ENCODE measurements at places on chromosomes 12 and 14.

DNA sequence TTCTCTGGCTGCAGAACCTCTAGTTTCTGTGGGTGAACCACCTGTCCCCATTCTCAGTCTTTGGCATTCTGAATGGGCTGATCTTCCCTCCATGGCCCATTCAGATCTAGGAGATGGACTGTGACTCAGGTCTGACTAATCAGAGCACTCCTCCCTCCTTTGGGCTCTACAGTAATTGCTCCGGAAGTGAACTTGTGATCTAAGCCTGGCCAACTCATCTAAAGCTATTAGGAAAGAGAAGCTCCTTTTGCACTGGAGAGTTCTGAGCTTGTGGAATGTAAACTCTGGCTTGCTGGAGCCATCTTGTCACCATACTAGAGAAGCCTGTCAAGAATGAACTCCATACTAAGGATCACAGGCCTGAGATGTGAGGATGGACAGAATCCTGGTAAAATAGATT is 168.2 kb downstream of the SUDS3 start:
- DNase-seq, result no peak

DNA sequence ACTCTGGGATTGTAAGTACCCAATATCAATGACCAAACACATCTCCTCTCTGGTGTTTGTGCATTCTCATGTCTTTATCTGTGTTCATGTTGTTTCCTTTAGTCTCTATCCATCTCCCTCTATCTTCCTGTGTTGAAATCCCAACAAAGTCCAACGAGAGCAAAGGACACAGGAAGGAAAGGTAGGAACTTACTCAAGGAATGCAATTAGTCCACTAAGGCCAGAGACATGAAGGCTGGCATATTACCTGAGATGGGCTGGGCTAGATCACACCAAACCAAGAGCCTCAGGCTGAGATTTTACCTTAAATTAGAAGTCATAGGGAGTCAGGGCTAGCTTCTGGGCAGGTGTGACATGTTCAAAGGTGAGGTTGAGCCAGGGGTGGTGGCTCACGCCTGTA is 14.3 kb upstream of the LGALS3 start:
- no peak for DNase-seq

GRCh38 chr12:74227846-74228545 is 309.6 kb upstream of the ATXN7L3B start:
- DNase-seq, result no peak

DNA sequence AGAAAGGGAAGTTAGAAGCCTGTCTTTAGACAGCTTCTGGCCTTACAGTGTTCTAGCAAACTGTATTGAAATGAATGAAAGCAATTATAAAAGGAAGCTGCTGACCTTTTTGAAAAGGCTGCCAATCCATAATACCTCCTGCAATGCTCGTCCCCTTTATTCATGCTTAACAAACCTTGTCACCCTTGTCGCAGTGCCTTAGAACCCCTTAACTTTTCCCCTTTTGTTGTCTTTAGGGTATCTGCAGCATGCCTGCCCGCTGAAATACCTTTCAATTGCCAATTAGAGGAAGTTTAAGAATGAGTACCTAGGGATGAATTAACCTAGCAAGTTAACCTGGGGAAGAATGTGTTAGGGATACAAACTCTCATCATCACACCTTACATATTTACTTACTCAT is 731.2 kb downstream of the RERGL start:
- DNase-seq, result no peak

DNA sequence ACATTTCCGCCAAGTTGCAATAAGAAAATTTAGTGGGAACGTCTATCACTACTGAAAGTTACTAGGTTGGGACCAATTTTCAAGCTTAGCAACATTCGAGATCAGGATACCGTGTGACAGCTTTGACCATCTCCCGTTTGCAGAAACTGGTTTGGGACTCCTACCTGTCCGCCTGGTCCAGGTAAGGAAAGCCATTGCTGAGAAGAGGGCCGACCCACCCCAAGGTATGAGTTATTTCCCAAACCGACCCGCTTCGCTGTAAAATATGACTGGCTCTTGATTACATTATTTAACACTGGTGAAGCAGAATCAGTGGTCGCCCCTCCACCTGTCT is 271 bp downstream of the DNAI7 start:
- DNase-seq, result no peak

DNA sequence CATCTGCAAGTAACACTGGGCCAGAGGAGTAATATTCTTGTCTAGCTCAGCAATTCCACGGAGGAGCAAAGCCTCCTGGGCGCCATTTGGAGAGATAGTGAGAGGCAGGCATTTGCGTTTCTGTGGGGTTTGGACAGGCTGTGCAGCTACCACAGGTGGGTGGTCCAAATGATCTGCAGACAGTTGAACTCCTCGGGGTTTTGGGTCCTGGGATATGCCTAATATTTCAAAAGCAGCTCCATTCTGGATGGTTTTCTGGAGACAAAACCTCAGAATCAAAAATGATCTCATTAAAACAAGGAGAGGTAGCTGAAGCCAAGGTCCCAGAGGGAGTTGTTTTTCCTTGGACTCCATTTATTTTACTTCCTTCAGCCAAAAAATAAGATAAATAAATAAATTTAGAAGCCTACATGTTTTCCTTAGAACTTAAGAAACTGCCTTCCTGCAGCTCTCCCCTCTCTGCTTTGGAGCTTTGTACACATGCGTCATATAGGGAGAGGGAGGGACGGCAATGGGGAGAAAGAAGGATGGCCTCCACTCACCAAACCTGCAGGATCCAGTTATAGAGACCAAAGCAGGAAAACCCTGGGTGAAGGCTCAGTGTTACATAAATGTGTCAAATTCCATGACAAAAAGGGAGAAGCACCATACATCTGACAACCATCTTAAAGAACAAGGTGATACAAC is 227.3 kb upstream of the DAAM1 start:
- no peak for DNase-seq

- DNase-seq, result no peak
Measured at GRCh38 chr14:88599761-88600439, 37.1 kb downstream of the ZC3H14 start.

- no peak for DNase-seq
Measured at GRCh38 chr14:45194964-45195363, 58.0 kb downstream of the MIS18BP1 start.

DNA sequence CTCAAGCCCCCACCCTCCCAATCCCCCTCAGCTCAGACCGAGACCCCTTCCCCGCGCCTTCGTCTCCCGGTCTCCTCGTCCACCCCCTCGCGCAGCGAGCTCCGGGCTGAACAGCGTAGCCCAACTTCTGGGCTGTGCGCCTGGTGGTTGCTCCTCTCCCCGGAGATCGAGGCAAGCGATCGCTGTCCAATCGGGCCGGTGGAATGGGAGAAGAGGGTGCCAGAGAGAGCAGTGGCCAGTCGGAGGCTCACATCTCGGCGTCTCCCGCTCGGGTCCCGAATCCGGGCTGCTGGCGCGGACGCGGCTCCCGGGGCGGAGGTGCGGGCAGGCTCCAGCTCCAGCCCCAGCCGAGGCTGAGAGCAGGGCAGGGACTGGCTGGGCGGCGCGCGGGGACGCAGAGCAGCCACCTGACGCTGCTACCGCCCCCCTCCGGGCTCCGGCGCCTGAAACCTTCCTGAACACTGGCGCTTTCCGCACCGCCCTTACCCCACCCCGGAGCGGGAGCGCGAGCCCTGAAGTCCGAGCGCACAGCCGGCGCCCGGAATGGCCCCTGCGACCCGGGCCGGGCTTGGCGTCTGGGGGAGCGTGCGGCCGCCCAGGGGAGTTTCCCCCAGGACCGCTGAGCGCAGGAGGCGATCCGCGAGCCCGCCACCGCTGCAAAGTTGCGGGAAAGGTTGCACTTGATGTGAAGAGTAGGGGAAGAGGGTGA is 508 bp upstream of the KCNH5 start:
- DNase-seq, result no peak

GRCh38 chr14:69682621-69683263 is 71.3 kb downstream of the SUSD6 start:
- DNase-seq, result no peak

- no peak for DNase-seq
Measured at GRCh38 chr12:53476769-53477209, 22.5 kb downstream of the MAP3K12 start.

- no peak for DNase-seq
Measured at GRCh38 chr12:123243671-123244262, 10.5 kb downstream of the MTRFR start.

DNA sequence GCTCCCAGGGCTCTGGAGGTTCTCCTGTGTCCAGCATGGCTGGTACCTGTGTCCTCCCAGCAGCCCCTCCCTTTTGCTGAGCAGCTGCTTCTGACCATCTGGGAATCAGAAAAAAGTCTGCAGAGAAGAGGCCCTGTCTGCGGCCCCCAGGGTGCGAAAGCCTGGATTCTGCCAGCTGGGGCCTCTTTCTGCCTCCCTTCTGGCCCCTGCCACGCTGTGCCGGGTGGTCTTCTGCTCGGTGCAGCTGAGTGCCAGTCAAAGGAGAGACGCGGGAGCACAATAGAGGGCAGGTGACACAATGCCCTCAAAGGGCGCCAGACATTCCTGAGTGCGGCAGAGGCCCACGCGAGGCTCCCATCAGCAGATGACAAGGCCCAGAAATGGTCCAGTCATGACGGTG is 12.6 kb downstream of the BTBD6 start:
- DNase-seq, result no peak

DNA sequence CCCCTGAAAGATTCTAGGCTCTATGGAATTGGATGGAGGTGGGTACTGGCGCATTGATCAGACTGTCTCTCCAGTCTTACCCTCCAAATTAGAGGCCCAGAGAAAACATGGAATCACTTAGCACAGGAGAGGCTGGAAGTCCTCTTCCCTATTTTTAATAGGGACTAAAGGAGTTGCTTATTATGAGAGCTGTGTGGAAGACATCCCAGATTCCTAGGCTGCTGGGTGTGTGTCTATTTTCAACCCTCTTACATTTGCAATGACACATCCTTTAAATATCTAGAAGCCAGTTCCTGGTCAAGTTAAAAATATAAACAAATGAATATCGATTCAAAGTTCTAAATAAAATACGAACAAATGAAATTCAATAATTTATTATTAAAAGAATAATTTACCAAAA is 58.3 kb upstream of the ARID2 start:
- no peak for DNase-seq

DNA sequence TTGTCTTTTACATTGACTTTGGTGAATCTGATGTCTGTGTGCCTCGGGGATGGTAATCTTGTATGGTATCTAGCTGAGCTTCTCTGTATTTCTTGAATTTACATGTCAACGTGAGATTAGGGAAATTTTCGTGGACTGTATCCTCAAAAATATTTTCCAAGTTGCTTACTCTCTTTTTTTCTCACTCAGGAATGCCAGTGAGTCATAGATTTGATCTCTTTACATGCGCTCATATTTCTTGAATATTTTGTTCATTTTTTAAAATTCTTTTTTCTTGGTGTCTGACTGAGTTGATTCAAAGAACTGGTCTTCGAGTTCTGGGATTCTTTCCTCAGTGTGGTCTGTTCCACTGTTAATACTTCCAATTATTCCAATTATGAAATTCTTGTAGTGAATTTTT is 207.7 kb downstream of the RAD51B start:
- no peak for DNase-seq

DNA sequence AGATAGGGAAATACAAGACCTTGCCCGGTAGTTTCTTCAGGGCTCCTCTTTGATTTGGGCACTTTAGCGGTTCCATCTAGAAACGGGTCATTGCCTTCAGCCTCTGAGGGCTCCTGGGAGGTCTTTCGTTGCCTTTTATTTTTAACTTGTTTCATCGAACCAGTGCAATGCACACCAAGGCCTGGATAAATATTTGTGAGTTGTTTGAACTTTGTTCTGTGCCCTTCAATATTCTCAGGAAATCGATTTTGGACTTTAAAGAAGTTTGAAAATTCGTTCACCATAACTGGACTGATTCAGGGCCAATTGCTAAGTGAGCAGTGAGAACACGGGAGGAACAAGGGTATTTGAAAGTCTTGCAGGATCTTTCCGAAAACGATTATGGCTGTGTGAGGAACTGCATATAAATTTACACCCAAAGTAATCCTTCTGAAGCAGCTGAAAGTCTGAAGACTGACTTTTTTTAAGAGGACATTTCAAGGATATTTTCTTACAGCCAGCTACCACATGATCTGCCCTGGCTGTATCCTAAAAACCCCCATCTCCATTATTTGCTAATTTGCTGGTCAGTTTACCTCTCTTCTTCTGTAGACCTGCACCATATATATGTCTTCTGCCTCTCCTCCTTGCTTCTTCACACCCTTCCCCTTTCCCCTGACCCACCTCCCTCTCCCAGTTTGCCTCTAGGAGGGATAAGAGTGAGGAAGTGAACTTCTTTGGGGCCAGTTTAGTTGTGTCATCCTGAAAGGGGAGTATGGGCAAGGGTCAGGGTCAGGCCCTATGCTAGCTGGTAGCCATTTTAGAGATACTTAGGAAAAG is 8.0 kb downstream of the DUSP6 start:
- DNase-seq, result no peak

DNA sequence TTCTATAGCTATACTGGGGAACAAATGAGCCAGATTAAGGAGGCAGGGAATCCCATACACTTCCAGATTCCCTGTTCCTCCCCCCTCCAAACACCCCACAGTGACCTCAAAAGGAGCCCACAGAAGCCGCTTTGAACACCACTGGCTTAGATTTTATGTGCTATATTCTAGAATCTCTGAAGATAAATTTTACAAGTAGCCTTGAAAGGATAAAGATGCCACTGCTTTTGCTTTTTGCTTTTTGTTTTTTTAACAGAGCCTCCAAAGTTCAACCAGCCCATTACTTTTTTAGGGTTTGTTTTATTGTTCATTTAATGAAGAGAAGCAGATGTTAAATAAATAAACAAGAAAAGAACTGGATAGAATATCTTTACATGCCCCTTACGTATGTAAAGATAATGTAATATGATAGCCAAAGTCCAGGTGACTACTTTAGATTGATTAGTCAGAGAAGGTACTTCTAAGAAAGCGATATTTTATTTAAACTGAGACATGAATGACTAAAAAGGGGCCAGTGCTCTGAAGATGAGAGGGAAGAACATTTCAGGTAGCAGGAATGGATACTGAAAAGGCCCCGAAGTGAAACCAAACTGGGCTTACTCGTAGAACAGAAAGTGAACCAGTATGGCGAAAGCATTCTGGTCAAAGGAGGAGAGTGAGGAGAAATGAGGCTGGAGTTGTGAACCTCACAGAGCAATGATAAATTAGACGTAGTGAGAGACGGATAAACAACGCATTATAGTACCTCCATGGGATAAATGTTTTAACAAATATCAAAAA is 44.6 kb downstream of the DUSP6 start:
- no peak for DNase-seq

GRCh38 chr14:89702073-89702875 is 252.3 kb downstream of the EFCAB11 start:
- no peak for DNase-seq
